ENCODE measurements at places on chromosomes 2 and 18.
A peak's percentile ranks its signal among the peaks of the same experiment; 100 is the strongest.

GRCh38 chr2:48601349-48601748 lies 16.3 kb upstream of the GTF2A1L start:
- peak; percentile 37 for DNase-seq

DNA sequence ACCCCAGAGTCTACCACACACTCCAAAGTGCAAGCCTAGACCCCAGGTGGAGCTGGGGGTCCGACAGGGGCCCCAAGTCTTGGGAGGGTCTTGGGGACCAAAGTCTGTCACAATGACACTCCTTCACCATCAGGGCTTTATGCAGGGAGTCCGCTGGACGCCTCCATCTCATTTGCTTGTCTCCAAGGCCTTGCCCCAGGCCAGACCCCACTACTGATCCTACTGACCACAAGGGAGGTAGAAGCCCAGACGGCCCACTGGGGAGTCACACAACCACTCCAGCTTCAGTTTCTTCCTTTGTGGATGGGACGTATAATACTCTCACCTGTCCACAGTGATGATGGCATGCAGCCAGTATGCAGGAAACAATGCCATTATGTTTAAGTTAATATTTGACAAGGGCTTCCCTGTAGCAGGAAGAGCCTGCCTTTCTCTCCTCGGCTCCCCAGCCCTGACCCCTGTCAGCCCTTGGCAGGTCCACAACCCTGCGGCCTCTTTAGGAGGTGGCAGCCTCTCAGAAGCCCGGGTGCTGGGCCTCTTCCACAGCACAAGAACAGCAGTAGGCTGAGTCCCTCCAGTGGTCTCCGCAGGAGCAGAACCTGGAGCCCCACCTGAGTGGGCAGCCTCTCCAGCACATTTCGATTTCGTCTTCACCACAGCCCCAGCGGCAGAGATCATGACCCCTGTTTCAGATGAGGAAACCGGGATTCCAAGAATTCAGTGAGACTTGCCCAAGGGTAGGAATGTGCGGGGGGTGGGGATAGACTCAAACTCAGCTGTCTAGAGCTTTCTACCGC lies 6.5 kb downstream of the BIN1 start:
- DNase-seq, result no peak

GRCh38 chr2:79131687-79132086 lies 11.4 kb downstream of the REG1A start:
- no peak for DNase-seq

GRCh38 chr18:45275367-45276113 lies 339.7 kb upstream of the SLC14A2 start:
- no peak for DNase-seq

DNA sequence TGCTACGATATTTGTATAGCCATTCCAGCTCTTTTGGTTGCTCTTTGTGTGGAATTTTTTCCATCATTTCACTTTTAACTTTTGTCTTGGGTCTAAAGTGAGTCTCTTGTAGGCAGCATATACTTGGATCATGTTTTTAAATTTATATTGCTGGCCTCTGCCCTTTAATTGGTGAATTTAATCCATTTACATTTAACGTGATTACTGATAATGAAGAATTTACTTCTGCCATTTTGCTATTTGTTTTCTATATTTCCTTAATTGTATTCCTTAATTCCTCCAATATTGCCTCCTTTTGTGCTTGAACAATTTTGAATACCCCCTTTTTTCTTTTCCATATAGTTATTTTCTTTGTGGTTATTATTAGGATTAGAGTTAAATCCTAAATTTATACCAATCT lies 21.0 kb upstream of the ADNP2 start:
- no peak for DNase-seq

DNA sequence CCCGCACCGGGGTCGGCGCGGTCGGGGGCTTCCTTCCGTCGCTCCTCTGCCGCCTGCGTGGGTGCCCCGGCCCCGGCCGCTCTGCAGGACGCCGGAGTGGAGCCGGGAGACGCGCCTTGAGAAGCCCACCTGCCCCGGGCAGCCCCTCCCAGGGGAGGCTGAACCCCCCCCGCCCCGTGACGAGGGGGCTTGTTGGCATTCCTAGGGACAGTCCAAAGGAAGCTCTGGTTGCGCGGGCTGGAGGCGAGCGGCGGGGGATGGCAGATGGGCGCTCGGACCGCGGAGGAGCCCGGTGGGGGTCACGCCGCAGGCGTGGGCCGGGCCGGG lies 133.5 kb upstream of the MGAT5 start:
- no peak for DNase-seq

DNA sequence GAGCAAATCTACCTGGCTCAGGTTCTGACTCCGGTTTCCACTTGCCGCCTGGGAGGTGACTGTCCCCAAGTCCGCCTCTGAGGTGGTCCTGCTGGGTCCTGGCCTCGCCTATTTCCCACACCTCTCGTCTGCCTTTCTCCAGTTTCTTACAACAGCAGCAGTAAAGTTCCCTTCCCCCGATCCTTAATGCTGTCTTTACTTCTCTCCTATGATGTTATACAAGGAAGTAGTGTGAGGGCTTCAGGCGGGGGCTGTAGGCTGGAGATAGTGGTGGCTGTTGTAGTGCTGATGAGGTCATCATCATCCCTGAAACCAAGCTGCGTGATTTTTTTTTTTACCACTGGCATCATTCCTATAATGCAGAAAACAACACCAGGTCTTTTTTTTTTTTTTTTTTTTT lies 18.9 kb downstream of the TGIF1 start:
- DNase-seq, result no peak

DNA sequence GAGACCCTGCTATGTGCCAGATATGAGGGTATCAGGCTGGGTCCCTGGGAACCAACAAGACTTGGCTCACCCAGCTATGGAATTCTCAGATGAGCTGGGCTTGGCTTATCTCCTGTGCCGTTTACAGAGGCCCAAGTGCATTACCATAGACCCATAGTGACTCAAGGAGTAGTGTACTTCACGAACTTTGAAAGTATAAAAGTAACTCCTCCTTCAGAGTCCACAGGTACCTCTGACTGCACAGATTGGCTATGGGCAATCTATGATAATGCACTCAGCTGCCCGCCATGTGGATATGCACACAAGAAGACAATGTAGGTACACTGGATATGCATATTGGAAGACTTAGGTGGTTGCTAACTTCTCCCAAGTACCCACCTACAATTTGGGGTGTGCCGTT lies 78.4 kb downstream of the QPCT start:
- DNase-seq, result no peak

- DNase-seq, result no peak
Observed at GRCh38 chr2:25684577-25685473, 11.4 kb upstream of the DTNB start.

DNA sequence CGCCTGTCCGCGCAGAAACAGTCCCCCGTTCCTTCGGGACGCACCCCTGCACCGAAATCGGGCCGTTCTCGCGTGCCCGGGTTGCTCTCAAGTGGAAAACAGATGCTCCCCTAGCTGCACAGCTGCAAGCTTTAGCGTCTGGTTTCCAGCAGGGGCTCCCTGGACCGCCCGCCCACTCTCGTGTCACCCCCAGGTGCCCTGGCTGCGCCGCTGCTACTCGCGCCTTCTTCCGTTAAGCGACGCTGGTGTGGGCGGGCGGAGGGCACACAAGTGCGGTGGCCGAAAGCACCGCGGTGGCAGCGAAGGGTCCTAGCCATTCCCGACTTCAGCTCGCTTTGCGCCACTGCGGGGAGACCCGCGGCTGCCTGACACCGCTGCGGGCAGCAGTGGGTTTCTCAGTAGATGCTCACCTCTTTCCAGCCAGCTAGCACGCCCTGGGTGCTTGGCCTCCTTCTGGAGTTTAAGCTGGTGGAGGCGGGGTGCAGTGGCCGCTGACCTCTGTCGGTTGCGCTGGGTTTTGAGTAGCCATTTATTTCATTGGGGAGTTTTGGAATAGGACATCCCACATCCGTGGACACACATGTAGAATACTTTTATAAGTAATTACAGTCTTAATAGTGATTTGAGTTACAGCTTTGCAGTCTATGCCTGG lies 806 bp downstream of the ZNF407 start:
- peak; percentile 58 for DNase-seq

Measured in amygdala (tissue), 56 donors.